DMS53 (cell line): ENCODE measurements at places on chromosomes 3 and 15.
A peak's percentile ranks its signal among the peaks of the same experiment; 100 is the strongest.

- DNase-seq, result no peak
These were observed 438 bp downstream of the THBS1 start for GRCh38 chr15:39581242-39581792.

GRCh38 chr3:157979022-157979421 lies 127.2 kb downstream of the SHOX2 start:
- DNase-seq, result no peak

GRCh38 chr3:183310936-183311335 lies 57.9 kb downstream of the B3GNT5 start:
- DNase-seq, result no peak

GRCh38 chr3:188558343-188559071 lies 404.6 kb downstream of the LPP start:
- no peak for DNase-seq

GRCh38 chr3:12490547-12490946 lies 6.3 kb downstream of the TSEN2 start:
- DNase-seq, result no peak

GRCh38 chr15:90594301-90594738 lies 64.6 kb downstream of the CRTC3 start:
- peak; percentile 90 for DNase-seq

GRCh38 chr3:34837848-34838741 lies 801.2 kb upstream of the ARPP21 start:
- peak; percentile 11 for DNase-seq

GRCh38 chr3:71912839-71913495 lies 128.0 kb upstream of the PROK2 start:
- DNase-seq, result no peak

DNA sequence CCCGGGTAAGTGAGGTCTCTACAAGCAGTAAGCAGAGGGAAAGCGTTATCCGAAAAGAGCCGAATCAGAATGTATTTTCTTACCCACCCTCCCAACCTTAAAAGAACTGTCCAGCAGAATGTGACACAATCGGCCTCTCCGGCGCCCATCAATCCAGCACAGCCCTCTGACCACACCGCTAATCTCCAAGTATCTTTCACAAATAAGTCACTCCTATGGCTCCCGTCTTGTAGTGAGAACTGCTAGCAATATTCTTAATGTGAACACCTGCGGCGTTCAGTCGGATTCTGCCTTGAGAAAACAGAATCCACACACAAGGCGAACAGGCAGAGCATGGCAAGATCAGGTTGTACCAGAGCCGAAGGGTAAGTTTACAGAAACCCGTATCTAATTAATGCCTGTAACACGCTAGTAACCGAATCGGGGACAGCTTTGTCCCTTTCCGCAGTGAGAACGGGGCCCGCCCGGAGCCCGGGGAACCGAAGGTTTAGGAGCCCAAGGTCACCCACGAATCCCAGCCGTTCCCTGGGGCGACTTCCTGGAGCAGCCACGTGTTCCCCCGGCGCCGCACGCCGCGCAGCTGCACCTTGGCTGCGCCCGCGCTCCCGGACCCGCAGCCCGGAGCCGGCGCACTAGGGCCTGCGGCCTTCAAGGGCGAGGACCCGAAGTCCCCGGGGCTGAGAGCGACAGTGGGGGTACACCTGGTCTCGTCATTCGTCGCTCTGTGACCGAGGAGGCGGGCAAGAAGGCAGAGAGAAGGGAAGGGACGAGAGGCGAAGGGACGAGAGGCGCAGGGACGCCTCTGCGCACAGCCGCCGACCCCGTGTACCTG lies 672 bp downstream of the TFRC start:
- DNase-seq, result peak; percentile 82

- peak; percentile 2 for DNase-seq
These were observed 106.5 kb upstream of the SLC4A7 start for GRCh38 chr3:27590437-27591298.

DNA sequence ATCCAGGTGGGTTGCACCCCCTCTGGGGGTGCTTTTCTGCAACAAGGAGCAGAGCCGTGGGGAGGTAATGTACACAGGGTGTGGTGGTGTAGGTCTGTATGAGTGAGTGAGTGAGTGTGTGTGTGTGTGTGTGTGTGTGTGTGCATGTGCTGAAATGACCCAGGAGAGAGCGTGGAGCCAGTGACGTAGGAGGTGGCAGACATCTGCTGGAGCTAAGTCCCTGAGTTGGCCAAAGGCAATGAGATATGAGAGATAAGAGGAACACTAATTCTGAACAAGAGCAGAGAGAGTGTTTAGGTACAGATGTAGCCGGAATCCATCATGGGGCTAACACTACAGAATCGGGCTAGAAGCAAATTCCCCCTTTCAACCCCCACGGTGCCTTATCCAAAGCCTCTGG lies 27.6 kb downstream of the BDH1 start:
- no peak for DNase-seq

DNA sequence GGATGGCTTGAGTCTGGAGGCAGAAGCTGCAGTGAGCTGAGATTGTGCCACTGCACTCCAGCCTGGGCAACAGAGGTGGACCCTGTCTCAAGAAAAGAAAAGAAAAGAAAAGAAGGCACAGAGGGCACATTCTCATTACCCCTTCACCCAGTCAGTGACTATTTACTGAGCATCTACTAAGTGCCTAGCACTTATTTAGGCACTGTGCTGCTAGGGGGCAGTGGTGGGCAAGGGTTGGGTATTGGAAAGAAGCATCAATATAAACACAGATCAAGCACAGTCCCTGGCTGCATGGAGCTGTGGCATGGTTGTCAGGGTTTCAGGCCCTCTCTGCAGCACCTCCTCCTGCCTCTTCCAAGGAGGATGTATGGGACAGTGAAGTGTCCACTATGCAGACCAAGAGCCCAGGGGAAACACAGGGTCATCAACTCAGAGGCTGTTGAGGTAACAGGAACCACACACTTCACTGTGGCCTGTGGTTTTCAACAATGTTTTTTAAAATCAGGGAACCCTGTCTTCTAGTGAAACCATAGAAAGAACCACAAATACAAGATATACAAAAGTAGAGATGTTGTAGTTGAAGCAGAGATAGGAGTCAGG lies 138.5 kb downstream of the RAB11A start:
- peak; percentile 8 for DNase-seq

DNA sequence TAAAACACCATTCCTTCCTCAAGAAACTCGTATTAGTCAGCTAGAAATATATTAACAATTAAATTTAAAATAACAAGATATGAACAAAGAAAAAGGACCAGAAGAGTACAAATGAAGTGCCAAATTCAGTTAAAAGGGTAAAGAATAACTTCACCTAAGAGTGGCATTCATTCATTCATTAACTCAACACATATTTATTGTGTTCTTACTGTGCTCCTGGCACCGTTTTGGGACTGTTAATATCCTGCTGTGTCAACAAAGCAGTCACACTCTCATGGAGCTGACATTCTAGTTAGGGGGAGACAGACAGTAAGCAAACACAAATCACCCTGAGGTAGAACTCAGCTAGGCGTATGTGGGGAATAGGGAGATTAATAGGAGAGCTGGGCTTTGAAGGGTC lies 123.6 kb upstream of the DPPA4 start:
- DNase-seq, result no peak

GRCh38 chr3:158918008-158918407 lies 116.2 kb downstream of the MFSD1 start:
- peak; percentile 83 for DNase-seq

GRCh38 chr3:15562560-15562959 lies 38.8 kb downstream of the HACL1 start:
- DNase-seq, result no peak

DNA sequence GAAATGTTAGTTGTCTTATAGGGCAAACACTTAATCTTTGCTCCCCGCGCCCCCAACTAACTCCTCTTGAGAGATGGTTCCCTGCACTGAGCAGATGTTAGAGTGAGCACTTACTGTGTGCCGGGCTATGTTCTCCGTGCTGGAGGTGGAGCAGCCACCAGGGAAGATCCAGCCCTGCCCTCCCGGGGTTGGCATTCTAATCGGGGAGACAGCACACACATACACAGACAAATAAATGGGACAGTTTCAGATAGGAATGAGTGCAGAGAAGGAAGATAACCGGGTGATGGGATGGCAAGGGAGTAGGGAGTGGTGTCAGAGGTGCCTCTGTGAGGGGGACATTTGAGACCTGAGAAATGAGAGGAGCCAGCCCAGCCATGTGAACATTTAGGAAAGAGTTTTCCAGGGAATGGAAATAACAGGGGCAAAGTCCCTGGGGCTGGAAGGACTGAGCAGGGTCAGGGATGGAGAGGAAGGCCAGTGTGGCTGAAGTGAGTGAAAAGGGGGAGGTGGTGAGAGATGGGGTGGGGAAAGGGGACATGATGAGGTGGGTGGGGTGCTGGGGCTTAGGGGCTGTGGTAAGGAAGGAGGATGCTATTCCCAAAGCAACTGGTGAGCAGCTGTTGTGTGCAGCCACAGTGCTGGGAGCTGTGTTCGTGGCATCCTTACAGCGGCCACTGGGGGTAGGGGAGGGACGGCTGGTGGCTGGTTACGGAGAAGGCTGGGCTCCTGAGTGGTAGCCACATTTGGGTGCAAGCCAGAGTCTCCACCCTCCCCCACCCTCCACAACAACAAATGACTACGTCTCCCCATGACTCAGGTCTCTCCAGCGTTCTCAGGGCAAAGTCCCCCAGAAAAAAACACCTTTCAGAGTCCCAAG lies 15.4 kb upstream of the FGD5 start:
- peak; percentile 10 for DNase-seq

DNA sequence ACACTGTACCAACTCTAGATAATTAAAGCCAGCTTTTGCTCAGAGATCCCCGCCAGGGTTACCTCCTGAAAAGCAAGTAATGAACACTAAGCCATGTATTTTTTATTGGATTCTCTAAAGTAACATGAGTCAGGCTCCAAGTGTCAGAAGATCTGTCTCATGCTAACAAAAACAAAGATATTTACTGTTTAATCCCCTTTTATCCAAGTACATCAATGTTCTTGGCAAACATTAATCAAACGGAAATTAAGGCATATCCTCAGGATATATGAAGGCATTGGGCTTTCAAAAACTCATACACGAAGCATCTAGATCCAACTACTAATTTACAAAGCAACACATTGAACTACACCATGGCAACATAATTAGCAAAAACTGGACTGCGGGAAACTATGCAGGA lies 37.2 kb downstream of the MYO5A start:
- no peak for DNase-seq

- DNase-seq, result no peak
These were observed 27.6 kb upstream of the UBE2E2 start for GRCh38 chr3:23175341-23176083.

- DNase-seq, result peak; percentile 77
These were observed 47.9 kb downstream of the YEATS2 start for GRCh38 chr3:183745300-183746098.

- no peak for DNase-seq
These were observed 175.7 kb downstream of the KLHL25 start for GRCh38 chr15:85618956-85619491.

DNA sequence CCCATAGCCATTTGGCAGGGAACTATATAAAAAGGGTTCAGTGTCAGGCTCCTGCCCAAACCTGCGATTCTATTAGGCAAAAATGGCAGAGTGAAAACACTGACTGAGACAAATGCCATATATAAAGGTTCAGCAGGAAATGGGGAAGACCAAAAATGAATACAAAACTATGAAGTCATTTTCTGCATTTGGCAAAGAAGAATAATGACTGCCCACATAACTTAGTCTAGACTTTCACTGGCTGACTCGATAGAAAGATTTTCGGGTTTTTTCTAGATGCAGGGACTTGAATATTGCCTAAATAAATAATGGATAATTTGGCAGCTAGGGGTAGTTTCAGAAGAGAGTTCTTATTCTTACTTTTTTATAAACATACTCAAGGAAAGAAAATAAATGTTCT lies 178.0 kb downstream of the TPRG1 start:
- no peak for DNase-seq

- DNase-seq, result peak; percentile 32
These were observed 235.8 kb upstream of the TMCO5A start for GRCh38 chr15:37698679-37699078.

- no peak for DNase-seq
These were observed 35.9 kb upstream of the CHD2 start for GRCh38 chr15:92864127-92864814.

- no peak for DNase-seq
These were observed 20.0 kb downstream of the PLCL2 start for GRCh38 chr3:16904423-16905417.

- no peak for DNase-seq
These were observed 12.6 kb upstream of the SPPL2A start for GRCh38 chr15:50778086-50778485.

GRCh38 chr3:115401851-115402501 lies 221.3 kb upstream of the GAP43 start:
- DNase-seq, result no peak

DNA sequence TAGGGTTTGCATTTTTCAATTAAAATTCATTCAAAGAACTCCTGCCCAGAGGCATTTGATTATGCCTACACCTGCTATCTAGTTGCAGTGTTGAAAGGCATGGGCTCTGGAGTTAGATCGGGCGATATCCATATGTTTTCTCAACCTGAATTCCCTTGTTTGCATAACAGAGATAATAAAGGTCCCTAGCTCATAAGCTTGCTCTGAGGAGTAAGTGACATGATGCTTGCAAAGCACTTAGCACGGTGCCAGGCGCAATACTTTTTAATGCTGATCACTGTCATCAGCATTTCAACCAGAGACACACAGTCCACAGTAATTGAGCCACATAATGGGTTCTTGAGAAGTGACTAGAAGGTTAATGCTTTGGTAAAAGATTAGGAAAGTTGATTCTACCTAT lies 106.3 kb upstream of the SAMMSON start:
- no peak for DNase-seq

DNA sequence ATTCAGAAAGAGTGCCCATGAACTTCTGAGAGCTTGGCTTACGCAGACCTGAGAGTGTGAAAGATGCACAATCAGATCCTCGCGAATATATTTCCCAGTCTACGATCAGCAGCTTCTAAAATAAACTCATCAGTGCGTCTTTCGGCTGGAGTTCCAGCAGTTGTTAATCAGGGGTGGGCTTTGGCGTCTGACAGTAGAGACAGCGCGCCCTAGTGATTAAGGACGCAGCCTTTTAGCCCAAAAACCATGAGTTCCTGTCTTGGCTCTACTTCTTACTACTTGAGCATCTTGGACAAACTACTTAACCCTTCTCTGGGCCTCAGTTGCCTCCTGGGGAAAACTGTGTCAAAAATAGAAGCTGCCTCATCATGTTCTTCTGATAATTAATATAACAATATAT lies 15.8 kb upstream of the ARRDC4 start:
- no peak for DNase-seq

- no peak for DNase-seq
These were observed 189.8 kb downstream of the MBNL1 start for GRCh38 chr3:152458376-152459117.

DNA sequence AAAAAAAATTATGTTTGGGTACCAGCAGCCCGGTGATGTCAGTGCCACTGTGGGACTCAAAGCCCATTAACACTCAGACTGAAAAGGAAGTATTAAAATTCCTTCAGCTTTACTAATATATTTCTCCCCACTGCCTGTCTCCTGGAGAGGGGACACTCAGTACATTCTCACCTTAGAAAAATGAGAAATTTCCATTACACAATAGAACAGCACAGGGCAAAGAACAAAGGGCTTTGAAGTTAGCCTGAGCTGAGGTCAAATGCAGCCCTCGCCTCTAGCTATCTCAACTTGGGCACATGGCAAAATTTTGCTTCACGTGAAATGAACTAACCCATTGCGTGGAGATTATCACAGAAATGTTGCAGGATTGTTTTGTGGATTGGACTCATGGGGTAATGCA lies 80.8 kb downstream of the RARB start:
- no peak for DNase-seq

GRCh38 chr3:188889054-188889491 lies 282.7 kb upstream of the TPRG1 start:
- no peak for DNase-seq

- DNase-seq, result peak; percentile 89
These were observed at the start of gene DISP2 for GRCh38 chr15:40357723-40358470. DISP2 (plus strand) TSS chr15:40358219; CDS start chr15:40358322, 103 bp downstream.

GRCh38 chr3:101966226-101966625 lies 116.9 kb downstream of the NFKBIZ start:
- no peak for DNase-seq
